ENCODE measurements at places on chromosomes 2 and 18. TPM values are rescaled to one million over a fixed set of nuclear protein-coding genes. Genes with fewer than 3 reads are reported as not detected.

GRCh38 chr2:40230707-40231432, 221.0 kb downstream of the SLC8A1 start:
- DNase-seq, result no peak

The NPPC gene
- 0.34 TPM for total RNA-seq

The KCNK3 gene
- not detected for total RNA-seq

The GYPC gene
- 148 TPM for total RNA-seq

- DNase-seq, result no peak
Observed at GRCh38 chr18:33195795-33196194, 244.7 kb downstream of the CCDC178 start.

DNA sequence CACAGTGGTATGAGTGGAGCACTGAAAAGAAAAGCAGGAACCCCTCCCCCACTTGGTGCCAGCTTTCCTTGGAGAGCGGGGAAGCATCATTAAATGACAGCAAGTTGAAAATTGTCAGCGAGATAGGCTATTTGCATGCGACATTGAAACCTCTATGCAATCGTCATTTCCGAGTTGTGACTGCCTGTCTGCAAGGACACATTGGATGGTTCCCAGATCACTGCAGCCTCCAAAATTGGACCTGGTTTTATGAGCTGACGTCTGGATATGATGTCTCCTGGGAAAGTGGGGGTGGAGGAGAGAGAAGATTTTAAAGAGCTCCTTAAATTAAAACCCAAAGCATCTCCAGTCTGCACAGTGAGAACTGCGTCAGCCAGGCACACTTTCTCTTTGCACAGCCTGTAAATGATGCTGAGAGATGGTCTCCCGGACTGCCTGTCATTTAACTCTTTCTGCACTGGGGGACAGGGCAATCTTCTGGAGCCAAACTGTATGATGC, 57.8 kb upstream of the KIF5C start:
- DNase-seq, result no peak

The IL1R2 gene
- 0.31 TPM for total RNA-seq

- no peak for DNase-seq
Observed at GRCh38 chr2:233384811-233385488, 30.7 kb downstream of the DGKD start.

The UGT1A4 gene
- not detected for total RNA-seq

The DUSP2 gene
- total RNA-seq, result 730 TPM

The PRSS56 gene
- total RNA-seq, result not detected

GRCh38 chr2:11175293-11175795, 20.1 kb downstream of the SLC66A3 start:
- DNase-seq, result no peak

- no peak for DNase-seq
Observed at GRCh38 chr2:105912081-105912480, 167.4 kb downstream of the NCK2 start.

The ST6GAL2 gene
- not detected for total RNA-seq

DNA sequence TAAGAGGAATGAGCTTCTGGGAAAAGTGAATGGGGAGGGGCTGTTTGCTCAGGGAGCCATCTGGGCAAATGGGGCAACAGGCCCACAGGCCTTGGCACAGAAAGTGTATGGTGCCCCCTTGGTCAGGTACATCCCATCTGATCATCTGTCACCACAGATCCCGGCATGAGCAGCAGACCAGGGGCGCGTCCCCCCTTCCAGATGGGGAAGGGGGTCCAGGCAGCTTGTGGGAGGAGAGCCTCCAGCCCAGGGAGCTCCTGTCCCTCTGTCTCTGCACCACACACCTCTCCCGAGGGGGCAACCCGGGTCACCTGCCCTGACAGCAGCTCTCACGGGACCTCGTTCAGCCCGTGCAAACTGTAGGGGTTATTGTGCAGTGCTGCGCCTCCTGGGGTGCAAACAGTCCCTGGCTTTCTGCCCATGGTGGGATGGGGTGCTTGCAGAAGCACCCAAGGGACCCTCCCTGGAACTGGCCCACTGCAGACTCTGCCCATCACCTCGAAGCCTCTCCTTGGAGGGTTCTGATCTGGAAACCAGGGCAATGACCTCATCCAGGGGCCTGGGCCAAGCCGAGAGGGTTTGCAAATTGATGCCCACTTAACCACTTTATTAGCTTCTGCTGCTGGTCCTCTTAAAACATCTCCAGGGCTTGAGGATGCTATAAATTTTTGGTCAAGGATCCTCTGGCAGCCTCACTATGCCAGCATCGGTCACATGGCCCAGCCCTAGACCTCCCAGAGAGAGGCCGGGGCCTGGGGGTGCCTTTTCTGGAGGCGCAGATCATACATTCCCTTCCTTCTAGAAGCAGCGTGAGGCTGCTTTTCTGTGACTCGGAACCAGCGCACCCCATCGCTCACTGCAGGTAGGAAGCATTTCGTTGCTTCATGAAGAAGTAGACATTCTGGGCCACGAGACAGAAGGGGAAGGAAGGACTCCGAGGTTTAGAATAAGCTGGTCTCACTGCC, 7.6 kb upstream of the BOK start:
- DNase-seq, result no peak
